ENCODE measurements at places on chromosomes 1 and 21.

GRCh38 chr1:17908945-17909344, 153.8 kb downstream of the ACTL8 start:
- DNase-seq: no peak

DNA sequence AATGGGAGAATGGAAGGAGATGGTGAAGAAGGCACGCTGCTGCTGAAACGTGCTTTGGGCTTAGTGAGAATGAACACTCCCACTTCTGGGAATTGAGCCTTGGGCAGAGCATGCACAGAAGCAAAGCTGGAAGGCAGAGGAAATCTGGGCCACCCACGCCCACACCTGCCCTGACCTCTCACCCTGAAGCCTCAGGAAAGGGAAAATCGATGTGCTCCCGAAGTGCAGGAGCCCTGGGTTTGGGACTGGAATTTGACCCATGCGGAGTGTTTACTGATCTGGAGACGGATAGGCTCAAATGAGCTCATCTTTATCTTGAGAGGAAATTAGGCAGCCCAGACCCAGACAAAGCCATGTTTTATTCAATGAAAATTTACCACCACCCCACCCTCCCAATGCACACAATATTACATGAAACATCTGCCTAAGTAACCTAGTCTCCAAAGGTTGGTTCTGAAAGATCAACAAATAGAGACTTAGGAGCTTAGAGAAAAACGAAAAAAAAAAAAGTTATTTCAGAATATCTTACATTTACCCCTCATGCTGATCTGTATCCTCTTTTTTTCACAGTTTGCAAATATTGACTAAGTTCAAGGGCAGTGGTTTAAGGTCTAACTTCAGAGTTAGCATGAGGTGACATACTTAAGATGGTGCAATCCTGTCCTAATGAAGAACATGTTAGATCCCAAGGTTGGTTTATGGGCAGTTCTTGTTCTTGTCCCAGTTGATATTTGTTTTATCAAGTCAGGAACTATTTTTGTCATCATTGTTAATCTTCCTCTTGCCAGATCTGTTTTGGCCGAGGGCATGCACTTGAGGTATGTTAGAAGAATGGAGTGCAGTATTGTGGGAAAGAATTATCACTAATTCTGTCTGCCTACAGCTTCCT, 63.0 kb downstream of the PROX1 start:
- no peak for DNase-seq

- DNase-seq: peak; percentile 48
Measured at GRCh38 chr1:206905295-206906164, 8.3 kb downstream of the IL24 start.

DNA sequence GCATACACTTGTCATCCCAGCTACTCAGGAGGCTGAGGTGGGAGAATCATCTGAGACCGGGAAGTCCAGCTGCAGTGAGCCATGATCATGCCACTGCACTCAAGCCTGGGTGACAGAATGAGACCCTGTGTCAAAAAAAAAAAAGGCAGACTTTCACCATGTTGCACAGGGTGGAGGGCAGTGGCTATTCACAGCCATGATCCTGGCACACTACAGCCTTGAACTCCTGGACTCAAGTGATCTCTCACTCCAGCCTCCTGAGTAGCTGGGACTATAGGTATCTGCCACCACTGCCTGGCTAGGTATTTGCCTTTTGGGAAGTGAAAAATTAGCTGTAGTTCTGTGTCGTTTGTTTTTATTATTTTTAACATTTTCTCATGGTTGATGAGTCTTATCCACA, 19.1 kb downstream of the SPATA45 start:
- DNase-seq: no peak

GRCh38 chr1:107003972-107004371, 52.5 kb upstream of the PRMT6 start:
- DNase-seq: no peak

DNA sequence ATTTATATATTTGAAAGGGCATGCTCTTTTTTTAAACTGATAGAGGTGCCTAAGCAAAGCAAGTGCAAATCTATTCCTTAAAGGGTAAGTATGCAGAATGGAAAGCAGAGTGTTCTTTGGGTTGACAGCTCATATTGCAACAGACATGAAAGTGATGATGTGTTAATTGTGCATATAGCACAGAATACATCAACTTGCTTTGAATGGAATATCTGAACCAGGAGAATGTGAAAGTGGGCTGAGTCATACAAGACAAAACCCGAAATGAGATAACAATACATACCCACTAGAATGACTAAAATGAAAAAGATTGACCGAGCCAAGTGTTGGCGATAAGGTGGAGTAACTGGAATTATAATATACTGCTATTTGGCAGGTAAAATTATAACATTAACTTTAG, 4.3 kb downstream of the CR1 start:
- no peak for DNase-seq

- no peak for DNase-seq
Measured at GRCh38 chr1:3433596-3434320, 20.7 kb upstream of the ARHGEF16 start.

GRCh38 chr1:157139052-157139715, 989 bp upstream of the ETV3 start:
- DNase-seq: no peak

- DNase-seq: no peak
Measured at GRCh38 chr1:91234181-91234580, 170.5 kb downstream of the HFM1 start.

DNA sequence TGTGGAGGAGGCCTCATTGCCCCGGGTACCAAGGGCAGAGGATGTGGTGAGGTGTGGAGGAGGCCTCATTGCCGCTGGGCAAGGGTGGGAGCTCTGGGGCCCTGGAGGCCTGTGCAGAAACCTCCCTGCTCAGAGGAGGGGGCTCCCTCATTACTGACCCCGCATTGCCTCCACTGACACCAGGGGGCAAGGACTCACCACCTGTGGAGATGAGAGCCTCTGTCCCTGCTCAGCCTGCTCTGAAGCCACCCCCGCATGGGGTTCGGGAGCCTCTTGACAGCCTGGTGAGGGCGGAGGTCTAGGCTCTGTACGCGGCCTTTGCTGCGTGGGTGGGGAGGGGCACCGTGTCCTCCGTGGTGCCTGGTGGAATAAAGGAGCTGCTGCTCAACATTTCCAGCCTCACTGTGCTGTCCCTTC, 95.0 kb upstream of the COL6A1 start:
- DNase-seq: peak; percentile 38

GRCh38 chr1:5239911-5240310, 585.5 kb downstream of the AJAP1 start:
- no peak for DNase-seq

DNA sequence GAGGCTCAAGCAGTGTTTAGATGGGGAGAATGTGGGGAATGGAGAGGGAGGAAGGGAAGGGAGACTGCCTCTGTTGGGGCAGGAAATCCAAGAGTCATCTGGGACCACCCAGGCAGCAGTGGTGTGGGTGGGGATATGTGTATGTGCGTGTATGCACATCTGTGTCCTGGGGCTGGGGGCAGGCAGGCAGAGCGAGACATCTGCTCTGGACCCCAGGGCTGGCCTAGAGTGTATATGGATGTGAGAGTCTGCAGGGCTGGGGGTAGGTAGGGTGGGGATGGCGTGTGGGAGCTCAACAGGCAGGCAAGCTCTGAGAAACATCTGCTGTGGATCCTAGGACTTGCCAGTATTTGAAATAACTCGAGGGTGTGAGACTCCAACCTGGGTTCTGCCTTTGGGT, 3.5 kb downstream of the PTCH2 start:
- no peak for DNase-seq

GRCh38 chr1:202807451-202807925, 733 bp downstream of the KDM5B start:
- DNase-seq: peak; percentile 77

DNA sequence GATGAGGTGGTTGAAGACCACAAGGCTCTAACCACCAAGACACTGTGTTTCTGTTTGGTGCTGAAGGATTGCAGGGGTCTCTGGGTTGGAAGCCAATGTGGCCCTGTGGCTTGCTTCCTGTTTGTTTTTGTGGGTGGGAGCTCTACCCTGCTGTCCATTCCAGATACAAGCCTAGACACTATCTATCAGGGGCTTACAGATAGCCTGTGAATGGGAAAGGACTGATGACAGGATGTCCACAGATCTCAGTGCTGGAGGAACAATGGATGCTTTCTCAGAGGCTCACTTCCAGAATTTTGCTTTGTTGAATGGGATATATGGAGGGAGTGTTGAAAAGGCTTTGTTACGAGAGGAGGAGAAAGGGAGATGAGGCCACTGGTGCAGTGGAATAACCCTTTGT, 69.7 kb downstream of the NOS1AP start:
- DNase-seq: no peak

GRCh38 chr1:11558871-11559590, 80.1 kb downstream of the DISP3 start:
- DNase-seq: no peak

GRCh38 chr1:51247022-51247421, 10.9 kb downstream of the RNF11 start:
- no peak for DNase-seq

DNA sequence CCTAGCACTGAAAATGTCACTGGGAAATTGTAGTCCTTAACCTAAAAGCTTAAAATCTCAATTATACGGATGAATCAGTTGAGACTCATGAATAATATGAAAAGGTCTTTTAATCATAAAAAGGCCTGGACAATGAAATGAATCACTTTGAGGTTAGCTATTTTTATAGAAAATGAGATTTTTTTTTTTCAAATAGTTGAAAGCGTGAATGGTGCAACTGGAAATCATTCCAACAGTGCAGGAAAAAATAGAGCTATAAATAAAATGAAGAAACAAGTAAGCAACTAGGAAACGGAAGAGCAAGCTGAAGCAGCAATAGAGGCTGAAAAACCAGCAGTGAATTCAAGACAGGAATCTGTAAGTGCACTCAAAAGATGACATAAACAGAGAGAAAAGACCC, 142.9 kb downstream of the BACH1 start:
- DNase-seq: no peak

DNA sequence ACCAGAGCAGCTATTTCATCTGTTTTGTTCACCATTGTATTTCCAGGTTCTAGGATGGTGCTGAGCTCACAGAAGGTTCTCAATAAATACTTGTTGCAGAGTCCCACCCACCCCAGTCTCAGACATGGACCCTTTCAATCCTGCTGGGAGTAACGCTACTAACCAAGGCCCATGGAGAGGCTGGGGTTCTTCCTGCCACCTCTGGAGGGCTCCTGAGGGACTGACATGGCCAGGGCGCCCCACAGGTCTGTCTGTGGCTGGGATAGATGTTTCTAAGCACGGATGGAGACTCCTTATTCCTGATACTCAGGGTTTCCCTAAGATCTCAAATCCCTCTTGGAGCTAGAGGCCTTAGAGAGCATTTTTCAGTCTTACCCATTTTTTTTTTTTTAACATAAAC, 87.4 kb downstream of the EPHB2 start:
- no peak for DNase-seq

- DNase-seq: no peak
Measured at GRCh38 chr1:204206121-204206520, 7.7 kb downstream of the GOLT1A start.

GRCh38 chr1:204495078-204495753, 611 bp upstream of the PIK3C2B start:
- DNase-seq: no peak

DNA sequence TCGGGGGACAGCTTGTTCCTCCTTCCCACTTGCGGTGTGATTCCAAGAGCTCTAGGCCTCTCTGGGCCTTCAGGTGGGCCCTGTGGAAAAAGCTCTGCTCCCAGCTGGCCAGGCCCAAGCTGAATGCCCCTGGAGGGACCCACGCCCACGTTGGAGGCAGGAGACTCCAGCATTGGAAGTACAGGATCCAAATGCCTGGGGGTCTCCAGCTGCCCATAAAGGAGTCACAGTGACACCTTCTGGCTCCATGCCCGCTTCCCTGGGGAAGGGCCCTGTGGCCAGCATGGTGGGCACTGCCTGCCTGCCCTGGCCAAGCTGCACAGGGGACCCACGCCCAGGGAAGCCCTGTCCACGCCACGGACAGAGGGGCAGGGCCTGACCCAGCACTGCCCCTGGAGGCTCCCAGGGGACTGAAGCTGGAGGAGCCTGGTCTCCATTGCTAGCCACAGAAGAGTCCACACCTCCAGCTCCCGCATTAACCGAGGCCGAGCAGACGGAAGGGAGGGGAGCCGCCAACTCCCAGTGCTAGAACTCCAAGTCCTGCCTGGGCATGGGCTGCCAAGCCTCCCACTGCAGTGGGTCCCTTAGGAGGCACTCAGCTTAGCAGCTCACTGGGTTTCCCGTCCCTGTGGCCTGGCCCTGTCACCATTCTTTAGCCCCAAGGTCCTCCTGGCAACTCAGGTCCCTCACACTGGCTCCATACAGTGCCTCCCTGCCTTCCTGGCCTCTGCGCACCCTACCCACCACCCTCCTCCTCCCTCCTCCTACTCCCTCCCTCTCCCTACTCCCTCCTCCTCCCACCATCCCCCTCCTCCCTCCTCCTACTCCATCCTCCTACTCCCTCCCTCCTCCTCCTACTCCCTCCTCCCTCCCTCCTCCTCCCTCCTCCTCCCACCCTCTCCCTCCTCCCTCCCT, 41.9 kb downstream of the WNT9A start:
- no peak for DNase-seq

DNA sequence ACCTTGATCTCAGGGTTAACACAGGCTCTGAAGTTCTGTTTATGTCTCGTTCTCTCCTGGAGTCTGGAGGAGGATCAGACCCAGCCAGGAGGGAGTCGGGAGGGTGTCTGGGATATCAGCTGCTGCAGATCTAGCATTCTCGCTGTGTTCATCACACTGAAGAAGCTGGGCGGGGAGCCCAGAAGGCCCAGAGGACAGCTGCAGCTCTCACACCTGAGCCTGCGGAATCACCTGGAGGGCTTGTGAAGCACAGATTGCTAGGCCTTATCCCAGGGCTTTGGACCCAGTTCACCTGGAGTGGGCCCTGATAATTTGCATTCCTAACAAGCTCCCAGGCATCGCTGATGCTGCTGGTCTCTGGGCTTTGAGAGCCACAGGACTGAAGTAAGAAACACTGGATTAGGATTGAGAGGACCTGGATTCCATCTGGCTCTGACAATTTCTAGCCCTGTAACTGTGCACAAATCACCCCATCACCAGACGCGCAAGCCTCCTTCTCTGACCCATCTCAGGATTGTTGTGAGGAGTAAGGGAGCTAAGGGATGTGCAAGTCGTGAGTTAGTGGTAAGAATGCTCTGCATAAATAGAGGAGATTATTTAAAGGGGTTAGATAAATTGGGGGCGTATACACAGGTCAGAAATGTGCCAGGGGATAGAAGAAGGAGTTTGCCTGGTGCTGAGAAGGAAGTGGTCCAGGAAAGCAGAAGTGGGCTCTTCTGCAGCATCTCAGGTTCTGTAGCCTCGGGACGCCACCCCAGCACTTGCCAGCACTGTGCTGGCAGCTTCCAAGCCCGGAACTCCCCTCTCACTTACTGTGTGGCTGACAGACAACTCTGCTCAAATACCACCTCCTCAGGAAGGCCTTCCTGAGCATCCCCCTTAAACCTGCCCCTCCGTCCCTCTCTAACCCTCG, 19.1 kb downstream of the ABCA4 start:
- no peak for DNase-seq

GRCh38 chr1:71650119-71650518, 569.3 kb upstream of the ZRANB2 start:
- DNase-seq: no peak

- DNase-seq: no peak
Measured at GRCh38 chr1:16905110-16905867, 9.5 kb downstream of the RNU1-2 start.

GRCh38 chr1:114339379-114339778, 171.6 kb downstream of the TRIM33 start:
- DNase-seq: no peak
